ENCODE measurements at places on chromosomes 13 and 19.

GRCh38 chr13:39531646-39532045, 71.3 kb downstream of the LHFPL6 start:
- DNase-seq: no peak

DNA sequence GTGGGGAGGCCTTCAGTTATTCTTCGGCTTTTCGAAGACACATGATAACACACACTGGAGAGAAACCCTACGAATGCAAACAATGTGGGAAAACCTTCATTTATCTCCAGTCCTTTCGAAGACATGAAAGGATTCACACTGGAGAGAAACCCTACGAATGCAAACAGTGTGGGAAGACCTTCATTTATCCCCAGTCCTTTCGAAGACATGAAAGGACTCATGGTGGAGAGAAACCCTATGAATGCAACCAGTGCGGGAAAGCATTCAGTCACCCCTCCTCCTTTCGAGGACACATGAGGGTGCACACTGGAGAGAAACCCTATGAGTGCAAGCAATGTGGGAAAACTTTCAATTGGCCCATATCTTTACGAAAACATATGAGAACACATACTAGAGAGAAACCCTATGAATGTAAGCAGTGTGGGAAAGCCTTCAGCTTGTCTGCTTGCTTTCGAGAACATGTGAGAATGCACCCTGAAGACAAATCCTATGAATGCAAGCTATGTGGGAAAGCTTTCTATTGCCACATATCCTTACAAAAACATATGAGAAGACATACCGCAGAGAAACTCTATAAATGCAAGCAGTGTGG, 11.8 kb downstream of the ZNF555 start:
- DNase-seq: no peak

GRCh38 chr19:1933942-1934341, 7.0 kb upstream of the CSNK1G2 start:
- DNase-seq: no peak

- peak; percentile 12 for DNase-seq
Measured at GRCh38 chr19:27971071-27971470, 1241.9 kb downstream of the UQCRFS1 start.

GRCh38 chr19:29843180-29844051, 31.6 kb downstream of the CCNE1 start:
- peak; percentile 61 for DNase-seq

GRCh38 chr19:33557720-33558119, 36.1 kb upstream of the PEPD start:
- DNase-seq: no peak

GRCh38 chr13:100854006-100854405, 179.4 kb upstream of the TMTC4 start:
- DNase-seq: peak; percentile 8

DNA sequence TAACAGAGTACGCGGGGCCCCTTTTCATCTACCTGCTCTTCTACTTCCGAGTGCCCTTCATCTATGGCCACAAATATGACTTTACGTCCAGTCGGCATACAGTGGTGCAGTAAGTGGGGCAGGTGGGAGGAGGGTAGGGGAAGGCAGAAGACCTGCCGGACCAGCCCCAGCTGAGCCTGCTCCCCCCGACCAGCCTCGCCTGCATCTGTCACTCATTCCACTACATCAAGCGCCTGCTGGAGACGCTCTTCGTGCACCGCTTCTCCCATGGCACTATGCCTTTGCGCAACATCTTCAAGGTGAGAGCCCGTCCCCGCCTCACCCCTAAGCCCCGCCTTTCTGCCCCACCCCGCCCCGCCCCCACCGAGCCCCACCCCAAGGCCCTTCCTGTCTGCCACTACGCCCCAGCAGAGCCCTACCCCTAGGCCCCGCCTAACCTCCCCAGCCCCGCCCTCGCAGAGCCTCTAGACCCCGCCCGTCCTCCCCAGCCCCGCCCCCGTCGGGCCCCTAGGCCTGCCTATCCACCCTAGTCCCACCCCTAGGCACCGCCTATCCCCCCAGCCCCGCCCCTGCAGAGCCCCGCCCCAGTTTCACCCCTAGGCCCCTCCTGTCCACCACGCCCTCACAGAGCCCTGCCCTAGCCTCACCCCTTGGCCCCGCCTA, 7.7 kb downstream of the NDUFB7 start:
- DNase-seq: peak; percentile 48

DNA sequence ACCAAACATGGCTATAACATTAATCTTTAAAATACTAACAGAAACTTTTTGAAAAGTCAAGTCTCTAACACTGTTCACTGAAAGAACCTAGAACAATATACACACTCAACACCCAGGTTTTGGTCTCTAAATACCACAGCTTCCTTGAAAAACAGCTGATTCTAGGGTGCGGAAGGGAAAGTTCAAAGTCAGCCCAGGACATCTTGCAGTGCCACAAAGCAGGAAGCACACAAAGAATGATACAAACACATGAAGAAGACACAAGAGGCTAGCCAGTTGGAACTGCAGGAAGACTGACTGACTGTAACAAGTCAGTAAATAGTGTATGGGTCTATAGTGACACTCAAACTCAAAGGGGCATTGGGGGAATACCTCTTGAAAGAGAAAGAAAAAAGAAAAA, 4.6 kb downstream of the DEDD2 start:
- no peak for DNase-seq

GRCh38 chr13:110414931-110415330, 107.8 kb downstream of the COL4A2 start:
- DNase-seq: no peak

- no peak for DNase-seq
Measured at GRCh38 chr13:29884671-29885430, 34.4 kb upstream of the UBL3 start.

GRCh38 chr19:48639483-48640375, 2.5 kb upstream of the DBP start:
- DNase-seq: no peak

DNA sequence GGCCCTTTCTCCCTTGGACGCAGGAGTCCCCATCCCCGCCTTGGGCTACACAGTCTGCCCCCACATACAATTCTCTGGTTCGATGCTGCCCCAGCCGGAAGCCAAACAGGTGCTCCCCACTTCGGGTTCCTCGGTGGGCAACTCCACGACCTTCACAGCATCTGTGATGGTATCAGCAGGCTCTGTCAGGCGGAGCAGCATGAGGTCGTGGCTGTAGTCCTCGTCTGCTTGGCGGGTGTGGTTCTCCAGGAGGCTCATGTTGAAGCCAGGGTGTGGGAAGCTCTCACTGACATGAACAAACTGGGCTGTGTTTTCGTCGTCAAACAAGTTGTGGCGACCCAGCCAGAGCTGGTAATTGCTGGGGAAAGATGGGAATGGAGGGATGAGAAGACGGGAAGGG, 3.5 kb downstream of the KLK1 start:
- DNase-seq: no peak

GRCh38 chr19:33569821-33570220, 48.2 kb upstream of the PEPD start:
- DNase-seq: no peak

DNA sequence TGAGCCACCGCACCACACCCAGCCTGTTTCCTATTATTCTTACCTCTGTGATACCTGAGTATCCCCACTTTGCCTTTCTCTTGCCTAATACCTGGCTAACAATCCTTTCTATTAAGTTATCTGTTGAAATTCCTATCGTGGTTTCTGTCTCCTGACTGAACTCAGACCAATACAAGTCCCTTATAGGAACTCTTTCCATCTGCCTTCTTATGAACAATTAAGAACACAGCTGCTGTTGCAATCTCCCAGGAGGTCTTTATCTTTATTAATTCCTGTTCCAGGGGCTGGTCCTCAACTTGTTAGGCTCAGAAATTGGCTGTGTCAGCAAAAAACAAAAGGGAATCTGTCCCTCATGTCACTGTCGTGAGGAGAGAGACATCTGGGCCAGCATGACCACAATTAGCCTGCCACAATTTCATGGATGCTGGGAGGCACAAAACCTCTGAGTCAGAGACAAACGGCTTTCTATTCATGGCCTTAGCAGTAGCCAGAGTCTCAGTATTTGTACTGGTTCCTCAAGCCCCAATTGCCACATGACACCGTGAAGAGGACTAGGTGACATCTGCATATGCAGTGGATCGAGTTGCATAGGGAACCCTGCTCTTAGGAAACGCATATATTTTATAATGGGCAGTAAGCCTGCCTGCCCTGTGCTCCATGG, 58.2 kb downstream of the NUFIP1 start:
- DNase-seq: no peak
